ENCODE measurements at places on chromosomes 11 and 22.

- DNase-seq, result no peak
Observed at GRCh38 chr11:119091966-119092879, 7.5 kb downstream of the HMBS start.

DNA sequence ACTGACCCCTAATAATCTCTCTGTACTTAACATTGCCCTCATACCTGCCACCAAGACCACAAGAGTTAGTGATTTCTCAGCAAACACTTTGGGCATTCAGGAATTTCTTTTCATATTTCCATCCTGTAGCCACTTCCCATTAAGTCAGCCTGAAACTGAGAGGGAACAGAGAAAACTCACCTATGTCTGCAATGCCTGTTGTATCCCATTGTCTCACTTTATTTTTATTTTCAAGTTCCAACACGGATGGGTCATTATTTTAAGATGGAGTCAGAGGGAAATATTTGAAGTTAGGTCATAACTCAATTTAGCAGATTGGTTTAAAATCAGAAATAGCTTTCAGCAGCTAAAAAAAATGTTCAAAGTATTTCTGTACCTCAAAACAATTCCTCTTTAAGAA is 937.8 kb upstream of the CHORDC1 start:
- no peak for DNase-seq

GRCh38 chr11:12110714-12111548 is 541 bp downstream of the MICAL2 start:
- DNase-seq, result no peak

DNA sequence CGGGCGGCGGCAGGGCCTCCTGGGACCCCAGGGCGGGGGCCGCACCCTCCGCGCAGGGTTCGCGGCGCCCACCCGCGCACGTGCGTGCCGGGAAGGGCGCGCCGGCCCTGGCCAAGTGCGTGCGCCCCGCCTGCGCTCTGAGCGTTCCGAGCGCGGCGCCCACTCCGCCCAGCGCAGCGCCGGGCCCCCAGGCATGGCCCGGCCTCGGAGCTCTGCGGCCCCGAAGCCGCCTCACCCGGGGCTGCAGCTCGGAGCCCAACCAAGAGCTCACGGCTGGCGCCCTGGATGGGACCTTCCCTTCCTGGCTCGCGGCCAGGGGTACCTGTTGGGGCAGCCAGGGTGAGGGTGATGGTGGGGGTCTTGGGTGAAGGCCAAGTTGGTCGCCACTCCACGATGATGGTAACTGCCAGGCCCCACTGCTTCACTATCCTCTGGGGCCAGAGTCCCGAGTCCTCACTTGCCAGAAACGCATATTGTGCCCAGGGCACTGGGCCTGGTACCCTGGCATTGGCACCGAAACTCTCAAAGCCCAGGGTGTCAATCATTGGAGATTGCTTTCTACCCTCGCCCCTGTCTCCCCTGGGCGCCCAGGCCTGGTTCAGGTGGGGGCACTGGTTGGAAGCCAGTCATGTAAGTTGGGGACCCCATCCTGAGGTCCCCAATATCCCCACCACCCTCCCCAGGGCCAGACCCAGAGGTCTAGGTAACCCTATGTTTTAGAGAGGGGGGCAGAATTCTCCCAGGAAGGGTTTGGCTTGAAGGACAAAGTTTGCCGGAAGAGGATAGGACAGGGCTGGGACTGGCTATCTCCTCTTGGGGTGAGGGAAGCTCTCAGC is 882 bp downstream of the ANO1 start:
- no peak for DNase-seq

DNA sequence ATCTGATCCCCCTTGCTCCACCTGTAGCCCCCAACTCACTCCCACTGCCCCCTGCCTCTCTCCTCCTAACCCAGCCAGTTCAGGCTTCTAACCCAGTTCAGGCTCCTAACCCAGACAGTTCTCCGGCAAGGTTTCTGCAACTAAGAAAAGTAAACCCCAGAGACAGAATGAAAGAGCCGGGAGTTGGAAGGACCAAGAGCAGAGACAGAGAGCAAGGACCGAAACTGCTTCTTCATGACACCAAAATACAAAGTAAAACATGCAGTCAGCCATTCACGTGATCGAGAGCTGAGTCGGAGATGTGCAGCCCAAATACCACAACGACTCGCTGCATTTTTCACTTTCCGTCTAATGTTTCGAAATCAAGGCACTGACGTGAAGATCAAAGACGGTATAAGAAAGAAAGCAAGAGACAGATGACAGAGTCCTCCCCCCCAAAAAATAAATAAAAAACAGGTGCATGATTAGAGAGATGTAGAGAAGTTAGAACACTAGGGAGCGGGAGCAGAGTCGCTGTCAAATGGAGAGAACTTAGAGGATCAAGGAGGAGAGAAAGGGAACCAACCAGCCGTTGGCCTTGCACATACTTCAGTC is 884 bp downstream of the IL10RA start:
- peak; percentile 12 for DNase-seq

GRCh38 chr11:121466063-121466794 is 13.5 kb upstream of the SORL1-AS1 start:
- peak; percentile 85 for DNase-seq

GRCh38 chr22:27472975-27473374 is 328.6 kb downstream of the MN1 start:
- DNase-seq, result no peak

GRCh38 chr11:34168642-34169420 is 63.4 kb downstream of the NAT10 start:
- peak; percentile 25 for DNase-seq

DNA sequence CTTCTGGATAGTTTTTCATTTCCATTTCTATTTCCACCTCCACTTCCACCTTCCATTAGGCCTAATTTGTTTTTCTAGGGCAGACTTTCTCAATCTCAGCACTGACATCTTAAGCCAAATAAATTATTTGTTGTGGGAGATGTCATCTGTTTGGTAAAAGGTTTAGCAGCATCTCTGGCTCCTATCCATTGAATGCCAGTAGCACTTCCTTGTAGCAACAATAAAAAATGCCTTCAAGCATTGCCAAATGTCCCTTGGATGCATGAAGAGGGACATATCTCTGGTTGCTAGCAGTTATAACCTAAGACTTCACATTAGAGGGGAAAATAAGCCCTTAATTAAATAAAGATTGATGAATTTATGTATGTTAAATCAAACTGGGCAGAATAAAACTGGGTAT is 1.9 kb downstream of the OR52A5 start:
- no peak for DNase-seq

Measured in iris pigment epithelial cell (primary cell).